Right atrium auricular region (tissue), 2 donors: ENCODE measurements at places on chromosomes 2 and 18. TPM values are rescaled to one million over a fixed set of nuclear protein-coding genes. Genes with fewer than 3 reads are reported as not detected.

Gene TNFRSF11A
- 1.8 TPM for total RNA-seq

Gene IL36RN
- not detected for total RNA-seq

Gene NAT8
- total RNA-seq, result not detected

Gene CD302
- total RNA-seq, result 28.7 TPM

Gene SLC30A3
- 5.7 TPM for total RNA-seq

- H3K4me1 ChIP-seq, result no peaks in the 10 kb centered on the region
- no peak overlapping the region for H3K27ac ChIP-seq
These were observed 118.7 kb downstream of the EPB41L3 start for GRCh38 chr18:5424903-5425664.

GRCh38 chr2:38068234-38068633, 7.7 kb downstream of the CYP1B1 start:
- H3K4me1 ChIP-seq, result no peaks in the 10 kb centered on the region
- no peak overlapping the region for H3K27ac ChIP-seq
- peaks cover 8% of the 10 kb centered on the region for H3K36me3 ChIP-seq
- H3K4me3 ChIP-seq, result no peak overlapping the region

DNA sequence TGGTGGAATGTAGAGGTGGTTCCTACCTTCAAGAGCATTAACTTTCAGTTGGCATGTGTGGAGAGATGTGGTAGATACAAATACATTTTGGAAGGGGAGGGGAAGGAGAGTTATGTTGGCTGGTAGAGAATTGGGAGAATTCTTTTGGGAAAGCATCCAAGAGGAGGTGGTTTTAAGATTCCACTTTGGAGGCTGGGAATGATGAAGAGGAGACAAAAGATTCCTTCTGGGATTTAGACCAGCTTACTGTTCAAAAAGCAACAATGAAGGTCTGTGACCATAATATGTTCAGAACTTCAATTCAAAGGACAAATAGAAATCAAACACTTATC, 120.8 kb upstream of the FOSL2 start:
- no peaks in the 10 kb centered on the region for H3K27me3 ChIP-seq
- H3K27ac ChIP-seq, result no peak overlapping the region
- DNase-seq, result no peak
- no peak overlapping the region for H3K4me3 ChIP-seq
- H3K4me1 ChIP-seq, result peaks cover 48% of the 10 kb centered on the region
- H3K36me3 ChIP-seq, result no peaks in the 10 kb centered on the region

- H3K4me1 ChIP-seq, result peaks cover 11% of the 10 kb centered on the region
- H3K27me3 ChIP-seq, result no peaks in the 10 kb centered on the region
- no peak overlapping the region for H3K4me3 ChIP-seq
- no peak for DNase-seq
These were observed 113.3 kb downstream of the MYO1B start for GRCh38 chr2:191358325-191359025.

- H3K27ac ChIP-seq, result no peak overlapping the region
- no peaks in the 10 kb centered on the region for H3K27me3 ChIP-seq
- peaks cover 40% of the 10 kb centered on the region for H3K4me1 ChIP-seq
- no peak for DNase-seq
These were observed 94.6 kb upstream of the PPP1CB start for GRCh38 chr2:28656937-28657615.

- no peaks in the 10 kb centered on the region for H3K36me3 ChIP-seq
- H3K27ac ChIP-seq, result no peak overlapping the region
- no peak overlapping the region for H3K4me3 ChIP-seq
These were observed 377.7 kb upstream of the MYT1L start for GRCh38 chr2:2708575-2709430.

- H3K36me3 ChIP-seq, result no peaks in the 10 kb centered on the region
- no peak overlapping the region for H3K27ac ChIP-seq
- H3K4me3 ChIP-seq, result no peak overlapping the region
- no peaks in the 10 kb centered on the region for H3K4me1 ChIP-seq
- DNase-seq, result no peak
These were observed 208.4 kb downstream of the FIGN start for GRCh38 chr2:163527381-163527780.

DNA sequence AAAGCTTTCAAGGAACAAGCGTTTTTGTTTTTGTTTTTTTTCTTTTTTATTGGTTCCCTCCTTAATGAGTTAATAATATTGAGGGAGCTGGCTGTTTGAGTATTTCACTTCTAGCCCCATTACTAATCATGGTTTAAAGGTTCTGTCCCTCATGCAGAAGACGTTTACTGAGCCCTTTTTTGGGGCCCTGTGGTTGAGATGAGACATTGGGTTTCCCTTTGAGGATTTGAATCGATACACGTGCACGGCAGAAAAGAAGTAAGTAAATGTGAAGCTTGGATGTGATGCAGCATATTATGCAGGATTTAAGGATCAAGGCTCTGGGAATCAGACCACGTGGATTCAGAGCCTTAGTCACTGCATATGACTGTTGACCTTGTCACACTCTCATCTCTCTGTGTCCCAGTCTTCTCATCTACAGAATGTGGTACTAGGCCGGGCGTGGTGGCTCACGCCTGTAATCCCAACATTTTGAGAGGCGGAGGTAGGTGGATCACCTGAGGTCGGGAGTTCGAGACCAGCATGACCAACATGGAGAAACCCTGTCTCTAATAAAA, 1.0 kb upstream of the CHST10 start:
- H3K4me3 ChIP-seq, result no peak overlapping the region
- no peaks in the 10 kb centered on the region for H3K27me3 ChIP-seq
- no peaks in the 10 kb centered on the region for H3K4me1 ChIP-seq
- DNase-seq, result no peak
- H3K36me3 ChIP-seq, result peaks cover 11% of the 10 kb centered on the region
